Activated T-helper 17 cell treated with anti-CD3 and anti-CD28 coated beads, Interleukin-2, amount 50 U/mL, for 72 hours (primary cell): ENCODE measurements at places on chromosomes 5 and 9.

GRCh38 chr5:147359101-147359500 is 124.3 kb downstream of the STK32A start:
- ATAC-seq: no peak

GRCh38 chr9:122119721-122120120 is 26.6 kb upstream of the TTLL11 start:
- no peak for ATAC-seq

DNA sequence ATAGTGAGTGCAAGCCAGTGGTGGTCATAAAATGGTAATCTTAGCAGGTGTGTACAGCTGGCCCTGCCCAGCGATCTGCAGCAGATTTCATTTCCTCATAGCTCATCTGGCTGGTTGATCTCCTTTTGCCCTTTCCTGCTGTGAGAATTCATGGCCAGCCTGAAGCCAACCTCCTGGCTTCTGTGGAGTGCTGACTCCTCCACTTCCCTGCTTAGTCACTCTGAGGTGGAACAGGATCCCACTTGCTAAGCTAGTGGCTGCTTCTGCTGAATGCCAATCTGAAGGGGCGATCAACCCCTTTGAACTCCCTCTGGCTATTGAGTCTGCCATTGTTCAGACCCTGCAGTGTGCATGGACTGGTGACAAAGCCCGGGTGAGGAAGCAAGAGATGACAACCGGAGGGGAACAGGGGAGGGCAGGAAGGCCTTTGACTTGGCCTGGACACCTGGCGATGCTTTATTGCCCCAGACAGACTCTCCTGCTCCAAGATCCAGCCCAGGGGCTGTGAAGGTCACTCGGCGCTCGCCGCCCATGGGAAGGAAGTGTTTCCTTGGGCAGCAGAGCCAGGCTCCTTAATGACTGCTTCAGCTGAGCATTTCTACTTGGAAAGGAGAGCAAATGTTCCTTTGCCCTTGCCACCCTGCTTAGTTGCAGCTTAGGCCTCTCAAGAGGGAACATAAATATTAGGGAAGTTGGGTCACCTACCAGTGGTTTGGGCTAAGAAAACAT is 341.1 kb downstream of the ZSWIM6 start:
- ATAC-seq: no peak

GRCh38 chr5:154320224-154321089 is 125.3 kb upstream of the SAP30L start:
- ATAC-seq: no peak

DNA sequence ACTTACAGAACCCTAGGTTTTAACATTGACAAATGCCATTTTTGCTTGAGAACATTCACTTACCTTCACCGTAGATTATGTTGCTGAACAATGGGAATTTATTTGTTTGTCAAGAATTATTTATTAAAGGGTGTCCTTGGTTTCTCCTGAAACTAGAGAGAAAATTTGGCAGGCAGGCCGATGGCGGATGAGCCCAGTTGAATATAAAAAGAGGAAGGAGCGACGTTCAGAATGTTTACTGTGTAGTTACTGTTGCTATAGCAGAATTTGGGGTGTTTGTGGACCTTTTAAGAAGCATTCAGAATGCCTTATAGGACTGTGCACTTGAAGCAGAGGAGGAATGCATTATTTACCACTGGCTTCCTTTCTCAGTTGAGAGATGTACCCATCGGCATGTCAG is 268.2 kb downstream of the CDH10 start:
- ATAC-seq: no peak

DNA sequence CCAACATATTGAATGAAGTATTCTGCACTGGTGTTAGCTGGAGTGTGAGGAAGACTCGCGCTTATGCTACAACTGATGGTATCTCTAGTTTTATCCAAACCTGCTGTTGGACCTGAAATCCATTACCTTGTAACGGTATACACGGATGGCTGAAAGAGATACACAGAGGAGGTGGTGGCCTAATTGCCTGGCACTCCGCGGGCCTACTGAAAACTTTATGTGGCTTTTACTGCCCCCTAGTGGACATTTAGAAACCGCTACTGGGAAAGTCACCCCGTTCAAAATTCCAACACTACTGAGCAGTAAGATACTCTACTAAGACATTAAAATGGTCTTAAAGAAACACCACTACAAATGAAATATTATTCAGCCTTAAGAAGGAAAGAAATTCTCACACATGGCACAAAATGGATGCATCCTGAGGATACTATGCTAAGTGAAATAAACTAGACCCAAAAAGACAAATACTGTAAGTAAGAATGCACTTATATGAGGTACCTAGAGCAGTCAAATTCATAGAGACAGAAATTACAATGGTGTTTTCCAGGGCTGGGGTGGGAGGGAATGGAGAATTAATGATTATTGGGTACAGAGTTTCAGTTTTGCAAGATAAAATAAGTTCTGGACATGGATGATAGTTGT is 100.4 kb downstream of the TTLL11 start:
- ATAC-seq: peak; percentile 63

DNA sequence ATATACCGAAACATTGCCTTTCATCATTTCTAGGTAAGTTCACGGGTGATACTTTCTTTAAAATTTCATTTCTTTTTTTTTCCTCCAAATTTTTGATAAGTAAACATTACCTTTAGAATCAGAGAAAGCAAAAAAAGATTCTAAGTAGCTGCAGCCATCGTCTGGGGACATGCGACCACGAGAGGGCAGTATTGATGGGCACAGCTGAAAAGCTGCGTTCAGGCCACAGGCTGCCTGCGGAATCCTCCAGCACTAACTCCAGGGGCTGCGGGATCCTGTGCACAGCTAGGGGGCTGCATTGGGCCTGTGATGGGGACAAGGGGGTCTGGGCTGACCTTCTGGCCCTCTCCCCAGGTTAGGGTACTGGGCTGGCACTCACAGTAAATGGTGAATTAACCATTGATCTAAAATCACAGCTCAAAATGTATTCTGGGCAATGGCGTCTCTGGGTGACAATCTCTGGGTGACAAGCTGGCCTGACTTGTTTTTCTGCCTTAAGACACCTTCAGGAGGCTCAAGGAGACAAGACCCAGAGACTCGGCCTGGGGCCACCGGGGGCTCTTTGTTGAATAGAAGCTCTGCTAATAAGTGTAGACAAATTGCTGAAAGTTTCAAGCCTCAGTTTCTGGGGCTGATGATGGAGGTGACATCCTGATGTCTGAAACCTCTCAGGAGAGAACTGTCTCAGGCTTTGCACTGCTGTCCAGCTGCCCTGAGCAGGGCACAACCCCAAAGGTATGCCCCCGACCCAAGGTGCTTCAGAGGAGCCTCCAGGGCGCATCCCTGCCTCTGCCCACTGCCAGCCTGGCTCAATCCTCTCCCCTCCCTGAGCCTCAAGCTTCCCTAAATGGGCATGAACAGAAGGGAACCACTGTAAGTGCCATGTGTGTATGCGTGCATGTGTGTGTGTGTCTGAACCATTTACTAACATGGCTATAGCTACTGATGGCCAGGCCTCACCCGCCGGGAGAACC is 44.3 kb upstream of the SARDH start:
- ATAC-seq: peak; percentile 52

DNA sequence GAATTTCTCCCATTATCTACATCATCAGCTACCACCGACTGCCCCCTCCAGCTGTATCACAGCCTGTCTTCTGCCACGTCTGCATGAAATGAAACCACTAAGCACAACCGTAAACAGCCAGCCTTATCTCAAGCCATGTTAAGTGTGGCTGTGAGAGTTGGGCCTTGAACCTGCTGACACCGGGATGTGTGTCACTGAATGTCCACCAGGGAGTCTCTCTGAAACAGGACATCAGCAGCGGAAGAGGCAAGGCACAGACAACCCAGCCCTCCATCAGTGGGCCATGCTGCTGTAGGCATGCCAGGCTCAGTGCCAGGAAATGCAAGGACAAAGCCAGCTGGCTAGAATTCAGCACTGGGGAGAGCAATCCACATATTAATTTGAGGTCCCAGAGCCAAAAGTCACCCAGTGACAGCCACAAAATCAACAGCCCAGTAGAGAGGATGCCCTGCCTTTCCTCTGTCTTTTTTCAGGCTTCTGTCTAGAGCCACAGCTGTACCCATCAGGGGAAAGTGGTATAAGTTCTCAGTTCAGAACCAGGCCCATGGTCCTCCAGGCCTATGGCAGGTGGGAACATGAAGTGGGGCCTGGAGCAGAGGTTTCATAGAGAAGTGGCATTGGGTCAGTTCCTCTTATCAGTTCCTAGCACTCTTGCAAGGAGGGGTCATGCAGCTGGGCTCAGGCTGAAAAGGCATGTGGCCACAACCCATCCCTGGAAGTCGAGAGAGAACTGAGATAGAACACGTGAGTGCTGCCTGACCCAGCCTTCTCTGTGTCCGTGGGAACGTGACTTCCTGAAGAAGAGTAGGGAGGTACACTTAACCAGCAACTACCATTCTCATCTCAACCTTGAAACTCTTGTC is 199.4 kb downstream of the ESM1 start:
- ATAC-seq: no peak

- no peak for ATAC-seq
Observed at GRCh38 chr5:59390074-59390659, 503.4 kb downstream of the PDE4D start.

DNA sequence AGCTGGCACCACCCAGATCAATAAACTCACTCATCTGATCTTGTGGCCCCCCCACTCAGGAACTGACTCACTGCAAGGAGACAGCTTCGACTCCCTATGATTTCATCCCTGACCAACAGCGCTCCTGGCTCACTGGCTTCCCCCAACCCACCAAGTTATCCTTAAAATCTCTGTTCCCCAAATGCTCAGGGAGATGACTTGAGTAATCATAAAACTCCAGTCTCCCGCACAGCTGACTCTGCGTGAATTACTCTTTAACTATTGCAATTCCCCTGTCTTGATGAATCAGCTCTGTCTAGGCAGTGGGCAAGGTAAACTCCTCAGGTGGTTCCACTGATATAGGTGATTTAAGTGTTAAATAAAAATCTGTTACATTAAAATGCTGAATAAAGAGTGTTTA is 1.9 kb upstream of the TRIM32 start:
- ATAC-seq: no peak

GRCh38 chr9:103407260-103407659 is 412.1 kb downstream of the CYLC2 start:
- no peak for ATAC-seq

DNA sequence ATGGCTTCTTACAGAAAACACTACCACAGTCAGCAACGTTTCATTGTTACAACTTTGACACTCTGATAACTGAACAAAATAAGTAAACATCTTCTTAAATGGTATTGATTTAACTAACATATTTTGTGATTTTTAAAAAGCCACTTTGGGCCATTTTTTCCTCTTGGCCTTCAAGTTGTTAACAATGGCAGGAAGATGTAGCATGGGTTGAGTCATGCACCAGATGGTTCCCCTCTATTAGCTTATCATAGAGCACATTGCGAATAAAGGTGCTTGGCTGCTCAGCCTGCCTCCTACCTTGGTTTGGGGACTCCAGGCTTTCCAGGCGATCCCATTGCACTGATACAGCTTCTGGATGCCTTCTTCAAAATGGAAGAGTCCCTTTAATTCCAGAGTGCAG is 24.1 kb upstream of the CER1 start:
- ATAC-seq: no peak

- no peak for ATAC-seq
Observed at GRCh38 chr9:137369061-137369787, 53.7 kb downstream of the EXD3 start.

DNA sequence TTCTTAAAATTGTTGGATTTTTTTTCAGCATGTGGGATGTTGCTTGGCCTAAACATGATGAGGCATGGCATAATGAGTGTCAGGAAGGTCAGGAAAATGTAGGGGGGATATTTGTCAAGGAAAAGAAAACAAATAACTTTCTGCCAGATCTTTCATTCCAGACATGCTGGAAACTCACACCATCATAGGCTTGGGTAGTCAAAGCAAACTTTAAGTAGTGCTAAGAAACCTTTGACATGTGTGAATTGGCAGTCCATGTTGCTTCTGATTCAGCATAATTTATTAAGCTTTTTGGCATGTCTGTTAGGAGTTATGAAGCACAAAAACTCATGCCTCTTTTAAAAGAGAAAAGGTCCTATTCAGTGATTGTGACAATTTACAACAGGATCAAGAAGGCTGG is 61.3 kb upstream of the MTAP start:
- ATAC-seq: no peak

- no peak for ATAC-seq
Observed at GRCh38 chr5:14270209-14270702, 127.1 kb downstream of the TRIO start.

DNA sequence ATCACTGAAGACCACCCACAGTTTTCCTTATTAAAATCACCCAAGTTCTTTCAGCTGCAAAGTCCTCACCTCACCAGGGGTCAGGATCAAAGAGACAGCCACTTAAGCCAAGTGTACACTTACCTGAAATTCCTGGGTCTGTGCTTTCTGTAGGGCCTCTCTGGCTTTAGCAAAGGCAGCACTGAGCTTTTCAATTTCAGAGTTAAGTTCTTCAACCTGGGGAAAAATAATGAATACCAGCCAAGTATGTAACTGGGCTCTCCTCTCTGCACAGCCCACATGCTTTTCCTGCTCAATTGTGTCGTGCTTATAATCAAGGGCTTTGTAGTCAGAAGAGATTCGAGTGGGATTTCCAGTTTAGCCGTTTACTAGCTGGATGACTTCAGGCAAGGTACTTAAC is 55.1 kb downstream of the CDK5RAP2 start:
- no peak for ATAC-seq

GRCh38 chr9:93291536-93292287 is 107.8 kb downstream of the WNK2 start:
- ATAC-seq: no peak

DNA sequence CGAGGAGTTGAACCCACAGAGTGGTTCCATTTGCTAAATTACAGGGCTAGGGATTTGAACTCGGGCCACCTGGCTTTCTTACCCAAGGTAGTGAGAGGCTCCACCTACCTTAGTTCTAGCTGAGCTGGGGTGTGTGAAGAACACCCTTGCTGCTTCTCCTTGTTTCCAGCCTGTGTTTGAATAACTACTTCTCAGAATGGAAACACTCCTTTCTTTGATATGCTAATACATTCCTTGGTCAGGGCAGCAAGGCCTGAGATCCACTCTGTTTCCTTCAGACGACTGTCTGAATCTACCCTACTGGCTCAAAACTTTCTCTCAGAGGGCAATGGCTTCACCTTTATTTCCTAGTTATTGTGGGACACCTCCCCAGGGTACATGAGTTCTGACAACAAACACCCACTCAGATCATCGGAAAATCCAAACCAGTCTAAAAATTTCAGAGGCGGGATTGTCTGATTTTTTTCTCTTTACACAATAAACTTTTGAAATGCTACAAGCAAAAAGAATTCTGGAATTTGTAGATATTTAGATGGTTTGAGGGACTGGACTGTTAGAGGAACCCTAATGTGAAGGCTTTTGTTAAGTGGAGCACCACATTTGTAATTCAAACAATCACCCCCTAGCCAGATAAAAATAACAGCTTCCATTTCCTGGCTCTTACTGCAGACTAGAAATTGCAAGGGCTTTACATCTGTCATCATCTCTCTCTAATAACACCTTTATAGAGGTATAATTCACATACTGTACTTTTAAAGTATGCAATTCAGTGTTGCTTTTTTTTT is 4.0 kb upstream of the ATP6V1G1 start:
- ATAC-seq: no peak

GRCh38 chr5:149036168-149036567 is 26.7 kb downstream of the SH3TC2 start:
- no peak for ATAC-seq
